ENCODE measurements at places on chromosomes 13 and 19.

- DNase-seq = no peak
These were observed 451.7 kb downstream of the EFNB2 start for GRCh38 chr13:106083620-106084350.

- no peak for DNase-seq
These were observed 17.1 kb upstream of the VWA8 start for GRCh38 chr13:41978007-41978406.

- DNase-seq = no peak
These were observed 9.0 kb upstream of the ACTN4 start for GRCh38 chr19:38638461-38638860.

DNA sequence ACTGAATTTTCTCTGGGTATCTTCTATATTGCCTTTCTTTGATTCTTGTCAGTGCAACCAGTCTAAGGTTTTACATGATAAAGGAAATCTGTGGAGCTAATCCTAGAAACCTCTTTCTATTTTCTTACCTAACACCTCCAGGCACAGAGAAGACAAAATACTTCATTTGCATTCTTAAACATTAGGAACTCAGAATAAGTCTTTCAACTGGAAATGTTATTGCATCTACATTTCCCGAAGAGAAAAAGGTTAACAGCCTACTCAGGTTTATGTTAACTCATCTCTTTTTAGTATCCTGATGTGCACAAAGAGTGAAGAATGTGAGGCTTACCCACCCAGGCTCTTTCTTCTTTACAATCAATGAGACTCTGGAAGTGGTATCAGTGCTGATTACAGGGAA lies 106.7 kb downstream of the PCCA start:
- no peak for DNase-seq

DNA sequence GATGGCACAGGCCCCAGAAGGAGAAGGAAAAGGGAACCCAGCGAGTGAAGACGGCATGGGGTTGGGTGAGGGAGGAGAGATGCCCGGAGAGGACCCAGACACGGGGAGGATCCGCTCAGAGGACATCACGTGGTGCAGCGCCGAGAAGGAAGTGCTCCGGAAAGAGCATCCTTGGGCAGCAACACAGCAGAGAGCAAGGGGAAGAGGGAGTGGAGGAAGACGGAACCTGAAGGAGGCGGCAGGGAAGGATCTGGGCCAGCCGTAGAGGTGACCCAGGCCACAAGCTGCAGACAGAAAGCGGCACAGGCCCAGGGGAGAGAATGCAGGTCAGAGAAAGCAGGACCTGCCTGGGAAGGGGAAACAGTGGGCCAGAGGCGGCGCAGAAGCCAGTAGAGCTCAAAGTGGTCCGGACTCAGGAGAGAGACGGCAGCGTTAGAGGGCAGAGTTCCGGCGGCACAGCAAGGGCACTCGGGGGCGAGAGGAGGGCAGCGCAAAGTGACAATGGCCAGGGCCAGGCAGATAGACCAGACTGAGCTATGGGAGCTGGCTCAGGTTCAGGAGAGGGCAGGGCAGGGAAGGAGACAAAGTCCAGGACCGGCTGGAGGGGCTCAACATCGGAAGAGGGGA lies 1.1 kb downstream of the PPP1R12C start:
- peak; percentile 41 for DNase-seq

- DNase-seq = no peak
These were observed 8.2 kb downstream of the ZNF296 start for GRCh38 chr19:45068041-45068440.

DNA sequence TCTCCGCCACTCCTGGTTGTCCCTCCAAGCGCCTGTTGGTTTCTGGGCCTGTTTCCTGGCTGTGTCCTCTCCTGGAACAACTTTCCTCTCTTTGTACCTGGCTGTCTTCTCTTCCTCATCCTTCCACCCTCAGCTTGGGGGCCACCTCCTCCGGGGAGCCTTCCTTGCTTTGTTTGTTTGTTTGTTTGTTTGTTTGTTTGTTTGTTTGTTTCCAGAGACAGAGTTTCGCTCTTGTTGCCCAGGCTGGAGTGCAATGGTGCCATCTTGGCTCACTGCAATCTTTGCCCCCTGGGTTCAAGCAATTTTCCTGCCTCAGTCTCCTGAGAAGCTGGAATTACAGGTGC lies 6.6 kb upstream of the TCF3 start:
- no peak for DNase-seq

GRCh38 chr19:14916848-14917247 lies 24.4 kb upstream of the OR7C2 start:
- no peak for DNase-seq

DNA sequence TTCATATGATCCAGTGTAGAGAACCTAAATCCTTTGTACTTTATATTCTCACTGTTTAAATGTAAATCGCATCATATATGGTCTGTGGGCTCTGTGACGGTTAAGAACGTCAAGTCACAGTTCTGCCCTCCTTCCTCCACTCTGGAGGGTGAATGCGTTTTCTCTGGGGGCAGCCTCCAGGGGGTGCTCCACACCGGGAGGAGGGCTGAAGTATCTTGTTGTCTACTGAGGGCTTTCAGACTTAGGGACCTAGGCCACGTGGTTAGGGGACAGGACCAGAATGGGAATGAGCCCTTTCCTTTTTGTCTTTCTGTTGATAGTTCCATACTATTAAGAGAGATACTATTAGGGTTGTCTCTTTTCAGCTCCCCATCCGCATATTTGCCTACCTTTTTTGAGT lies 504.9 kb downstream of the FGF9 start:
- DNase-seq = no peak

- DNase-seq = no peak
These were observed 135.6 kb downstream of the NUFIP1 start for GRCh38 chr13:44853641-44854040.

GRCh38 chr13:27425158-27425917 lies 919 bp downstream of the GTF3A start:
- DNase-seq = no peak

GRCh38 chr13:23695711-23696464 lies 125.7 kb downstream of the TNFRSF19 start:
- peak; percentile 67 for DNase-seq

- DNase-seq = no peak
These were observed at the start of gene LGALS7B for GRCh38 chr19:38788478-38789243. Gene LGALS7B (plus strand): TSS chr19:38789200. CDS start chr19:38789227, 27 bp downstream.

GRCh38 chr19:50677636-50678035 lies 28.4 kb downstream of the C19orf81 start:
- no peak for DNase-seq

DNA sequence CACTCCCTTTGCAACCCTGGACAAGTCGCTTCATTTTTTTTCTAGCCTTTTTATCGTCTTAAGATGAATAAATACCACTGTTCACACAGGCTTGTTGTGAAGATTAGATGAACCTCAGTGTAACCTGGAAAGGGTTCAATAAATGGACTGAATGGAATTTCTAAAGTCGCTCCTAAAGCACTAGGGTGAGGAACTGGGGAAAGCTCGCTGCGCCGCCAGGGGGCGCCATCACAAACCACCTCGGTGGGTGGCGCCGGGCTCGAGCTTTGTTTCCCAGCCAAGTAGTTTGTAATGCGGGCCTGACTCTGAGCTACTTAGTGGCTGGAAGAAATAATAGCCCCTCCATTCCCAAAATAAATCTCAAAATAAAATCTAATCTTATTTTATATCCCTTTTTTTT lies 2.2 kb upstream of the CEACAM6 start:
- peak; percentile 65 for DNase-seq

DNA sequence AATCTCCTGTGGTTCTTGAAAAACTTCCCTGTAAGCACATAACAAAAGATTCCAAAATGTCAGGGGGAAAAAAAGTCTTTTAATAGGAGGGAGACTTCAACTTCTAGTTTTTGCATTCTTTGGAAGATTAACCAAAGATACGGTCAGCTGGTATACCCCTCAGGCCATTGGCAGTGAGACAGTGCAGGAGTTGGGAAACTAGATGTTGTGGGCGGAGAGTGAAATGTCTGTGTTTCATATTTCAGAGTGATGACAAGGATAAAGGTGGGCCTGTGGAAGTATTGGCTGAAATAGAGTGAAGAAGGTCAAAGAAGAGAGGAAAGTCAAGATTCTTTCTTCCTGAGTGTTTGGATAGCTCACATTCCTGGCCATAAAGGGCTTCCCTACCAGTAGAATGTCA lies 40.8 kb downstream of the CYP2B6 start:
- no peak for DNase-seq

- no peak for DNase-seq
These were observed 3.4 kb upstream of the CTU1 start for GRCh38 chr19:51111606-51112005.

GRCh38 chr19:42613666-42614065 lies 18.9 kb upstream of the CEACAM8 start:
- no peak for DNase-seq

DNA sequence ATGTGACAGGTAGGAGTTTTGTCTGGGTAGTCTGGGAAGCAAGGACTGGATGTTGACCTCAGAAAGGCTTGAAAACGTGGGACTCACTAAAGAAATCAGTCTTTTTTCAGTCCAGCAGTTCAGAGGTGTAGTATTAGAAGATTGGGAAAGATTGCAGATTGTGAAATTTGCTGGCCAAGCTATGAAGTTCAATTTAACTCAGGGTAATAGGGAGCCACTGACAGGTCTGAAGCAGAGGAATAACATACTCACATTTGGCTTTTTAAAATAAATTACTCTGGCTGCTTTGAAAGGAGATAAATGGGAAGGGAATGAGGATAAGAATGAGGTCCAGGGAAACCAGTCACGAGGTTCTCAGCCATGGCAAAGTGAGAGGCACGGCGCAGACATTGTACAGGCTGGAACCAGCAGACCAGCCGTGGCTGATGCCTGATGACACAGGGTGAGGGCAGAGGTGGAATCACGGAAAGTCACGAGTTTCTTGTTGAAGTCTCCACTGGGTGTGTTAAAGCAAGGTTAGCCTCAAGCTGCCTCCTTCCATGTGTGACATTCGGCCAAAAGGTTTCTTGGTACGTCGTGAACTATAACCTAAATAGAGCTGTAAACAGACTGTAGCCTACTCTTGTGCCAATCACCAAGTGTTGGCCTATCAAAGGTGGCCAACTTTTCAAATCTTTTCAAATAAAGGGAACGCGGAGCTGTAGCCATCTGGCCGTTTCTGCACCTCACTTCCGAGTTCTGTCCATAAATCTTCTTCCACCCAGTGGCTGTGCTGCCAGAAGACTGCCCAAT lies 377.6 kb downstream of the IRS2 start:
- DNase-seq = no peak

- no peak for DNase-seq
These were observed 10.6 kb downstream of the KLF2 start for GRCh38 chr19:16335226-16335625.

Measured in central memory CD4-positive, alpha-beta T cell (primary cell).